ENCODE measurements at places on chromosomes 13 and 19.

DNA sequence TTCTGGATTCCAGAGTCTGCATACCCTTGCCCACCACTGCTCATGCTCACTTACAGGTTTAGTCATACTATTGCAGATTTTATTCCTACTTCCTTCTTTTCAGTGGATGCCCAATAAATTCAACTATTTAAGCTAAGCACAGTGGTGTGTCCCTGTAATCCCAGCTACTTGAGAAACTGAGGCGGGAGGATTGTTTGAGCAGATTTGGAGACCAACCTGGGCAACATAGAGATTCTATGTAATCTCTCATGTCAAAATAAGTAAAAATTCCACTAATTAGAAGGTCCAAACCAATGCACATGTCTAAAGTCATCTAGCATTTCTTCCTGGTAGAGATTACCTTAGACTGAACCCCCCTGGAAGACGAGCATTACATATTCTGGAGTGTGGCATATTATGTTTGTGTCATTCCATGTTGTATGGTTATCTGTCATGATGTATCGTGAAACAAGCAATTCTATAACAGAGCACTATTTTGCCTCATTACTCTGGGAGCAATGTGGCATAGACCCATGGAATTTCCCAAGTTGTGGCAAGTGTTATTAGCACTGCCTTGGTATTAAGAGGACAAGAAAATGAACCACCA lies 8.3 kb downstream of the HMGB1 start:
- no peak for DNase-seq

DNA sequence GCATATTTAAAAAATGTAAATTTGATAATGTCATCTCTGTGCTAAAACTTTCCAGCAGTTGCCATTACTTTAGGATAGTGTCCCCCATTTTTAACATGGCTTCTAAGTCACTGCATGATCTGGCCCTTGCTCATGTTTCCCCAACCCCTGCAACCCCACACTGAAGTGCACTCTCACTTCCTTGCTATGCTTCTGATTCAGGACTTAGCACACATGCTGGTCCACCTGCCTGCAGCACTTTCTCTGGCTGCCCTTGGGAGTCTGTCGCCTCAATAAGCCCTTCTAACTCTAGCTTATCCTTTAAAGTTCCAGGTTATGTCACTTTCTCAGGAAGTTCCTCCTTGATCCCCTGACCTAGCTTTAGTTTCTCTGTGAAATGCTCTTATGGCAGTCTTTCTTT lies 241.0 kb downstream of the POSTN start:
- no peak for DNase-seq

DNA sequence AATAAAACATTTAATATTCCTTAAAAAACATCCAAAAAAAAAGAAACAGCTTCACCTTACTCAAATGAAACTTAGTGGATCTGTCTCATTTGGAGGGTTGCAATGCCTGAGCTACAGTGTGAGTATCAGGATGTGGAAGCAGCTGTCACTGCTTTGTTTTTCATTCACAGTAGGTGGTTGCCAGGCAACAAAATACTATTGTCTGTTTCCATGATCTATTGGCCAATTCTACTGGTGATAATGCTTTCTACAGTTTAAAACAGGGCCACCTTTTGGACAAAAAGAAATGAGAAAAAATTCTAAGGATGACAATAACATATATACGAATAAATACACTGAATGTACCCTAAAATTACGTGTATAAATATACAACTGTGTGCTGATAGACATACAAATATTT lies 3.0 kb downstream of the ENOX1 start:
- no peak for DNase-seq

GRCh38 chr19:49434907-49435583 lies 6.3 kb downstream of the SLC17A7 start:
- DNase-seq, result peak; percentile 21

GRCh38 chr19:19551853-19552192 lies 13.8 kb downstream of the CILP2 start:
- no peak for DNase-seq

DNA sequence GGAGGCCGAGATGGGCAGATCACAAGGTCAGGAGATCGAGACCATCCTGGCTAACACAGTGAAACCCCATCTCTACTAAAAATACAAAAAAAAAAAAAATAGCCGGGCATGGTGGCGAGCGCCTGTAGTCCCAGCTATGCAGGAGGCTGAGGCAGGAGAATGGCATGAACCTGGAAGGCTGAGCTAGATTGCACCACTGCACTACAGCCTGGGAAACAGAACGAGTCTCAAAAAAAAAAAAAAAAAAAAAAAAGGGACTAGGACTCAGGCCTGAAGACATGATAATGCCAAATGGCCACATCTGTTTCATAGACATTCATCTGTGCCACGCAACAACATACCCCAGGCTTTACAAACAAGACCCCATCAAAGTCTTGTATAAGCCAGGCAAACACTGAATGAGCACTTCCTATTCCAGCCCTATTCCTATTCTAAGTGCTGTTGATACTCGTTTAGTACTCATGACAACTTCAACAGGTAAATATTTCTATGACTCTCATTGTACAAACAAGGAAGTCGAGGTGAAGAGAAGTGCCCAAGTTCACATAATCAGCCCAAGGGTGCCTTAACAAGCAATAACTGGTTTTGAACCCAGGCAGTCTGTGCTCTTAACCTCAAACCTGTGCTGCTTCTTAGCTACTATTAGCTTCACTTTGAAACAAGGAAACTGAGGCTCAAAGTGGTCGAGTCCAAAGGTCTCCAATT lies 1.7 kb downstream of the B9D2 start:
- no peak for DNase-seq

DNA sequence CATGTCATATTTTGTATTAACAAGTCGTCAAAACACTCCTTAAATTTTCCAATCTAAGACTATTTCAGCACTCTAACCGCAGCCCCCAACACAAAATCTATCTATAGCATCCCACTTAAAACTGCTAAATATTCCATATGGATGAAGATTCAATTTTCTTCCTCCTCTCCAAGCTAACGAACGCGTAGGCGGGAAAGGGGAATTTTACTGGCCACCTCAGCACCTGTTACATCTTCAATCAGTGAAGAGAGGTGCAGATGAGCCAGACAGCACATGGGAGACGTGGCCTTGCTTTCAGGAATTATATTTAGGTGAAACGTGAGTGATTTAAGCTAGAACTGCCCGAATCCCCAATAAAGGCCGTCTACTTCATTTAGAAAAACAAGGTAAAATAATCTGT lies 1.1 kb downstream of the RBM26 start:
- no peak for DNase-seq

- no peak for DNase-seq
Observed at GRCh38 chr19:29576046-29576606, 30.0 kb upstream of the POP4 start.

- DNase-seq, result no peak
Observed at GRCh38 chr13:66835040-66835628, 395.0 kb downstream of the PCDH9 start.

- DNase-seq, result no peak
Observed at GRCh38 chr19:57789288-57789687, 19.8 kb downstream of the ZNF586 start.

GRCh38 chr13:64639206-64639605 lies 2590.9 kb downstream of the PCDH9 start:
- no peak for DNase-seq

- no peak for DNase-seq
Observed at GRCh38 chr19:7832781-7833180, 2.8 kb downstream of the EVI5L start.

DNA sequence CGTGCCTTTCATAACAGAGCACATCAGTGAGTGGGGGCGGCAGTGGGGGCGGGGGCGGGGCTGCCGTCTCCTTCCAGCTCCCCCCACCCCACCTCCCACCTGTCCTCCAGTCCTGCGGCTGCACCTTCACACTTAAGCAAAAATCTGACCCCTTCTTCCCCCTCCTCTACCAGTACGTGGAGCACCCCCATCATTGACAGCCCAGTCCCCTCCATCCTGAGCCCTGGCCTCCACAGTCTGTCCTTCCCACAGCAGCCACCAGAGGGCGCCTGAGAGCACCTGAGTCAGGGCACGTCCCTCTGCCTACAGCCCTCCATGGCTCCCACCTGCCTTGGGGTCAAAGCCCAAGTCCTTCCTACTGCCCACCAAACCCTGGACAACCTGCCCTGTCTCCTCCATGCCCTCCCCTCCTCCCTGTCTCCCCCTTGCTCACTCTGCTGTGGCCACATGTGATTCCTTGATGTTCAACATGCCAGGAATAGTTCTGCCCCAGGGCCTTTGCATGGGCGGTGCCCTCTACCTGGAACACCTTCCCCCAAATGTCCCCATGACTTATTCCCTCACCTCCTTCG lies 4.0 kb downstream of the EBI3 start:
- DNase-seq, result peak; percentile 71

- DNase-seq, result no peak
Observed at GRCh38 chr19:17148130-17148529, 67.0 kb upstream of the USE1 start.

- DNase-seq, result no peak
Observed at GRCh38 chr19:4713384-4713951, 10.2 kb downstream of the DPP9 start.

DNA sequence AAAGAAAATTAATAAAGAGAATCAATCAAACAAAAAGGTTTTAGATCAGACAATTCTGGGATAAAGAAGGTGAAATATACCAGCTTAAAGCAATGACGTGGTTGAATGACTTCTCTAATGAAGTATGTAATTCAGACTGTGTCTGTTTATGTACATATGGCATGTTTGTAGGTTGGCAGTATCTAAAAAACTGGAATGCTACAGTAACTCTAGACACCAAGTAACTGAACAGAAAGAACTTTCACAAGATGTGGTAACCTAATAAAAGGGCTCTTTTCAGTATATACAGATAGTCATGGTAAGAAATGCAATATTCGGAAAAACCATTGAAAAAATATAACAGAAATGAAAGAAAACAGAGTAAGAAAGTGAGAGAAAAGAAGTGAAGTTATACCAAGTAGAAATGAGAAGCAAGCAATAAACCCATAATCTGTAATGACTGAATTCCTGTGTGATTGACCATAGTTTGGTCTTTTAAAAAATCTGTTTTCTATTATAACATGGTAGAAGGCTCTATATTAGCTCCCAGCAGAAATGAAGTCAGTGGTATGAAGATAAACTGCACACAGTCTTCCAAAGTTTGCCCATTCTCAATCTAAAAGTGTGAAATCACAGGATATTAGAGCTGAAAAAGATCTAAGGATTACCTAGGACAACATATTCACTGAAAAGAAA lies 31.4 kb downstream of the ELF1 start:
- no peak for DNase-seq

GRCh38 chr13:114146629-114147028 lies 14.2 kb upstream of the RASA3 start:
- peak; percentile 48 for DNase-seq

- no peak for DNase-seq
Observed at GRCh38 chr13:50889317-50889716, 20.3 kb upstream of the RNASEH2B start.

GRCh38 chr13:102814025-102814607 lies 15.2 kb downstream of the BIVM start:
- DNase-seq, result no peak

- no peak for DNase-seq
Observed at GRCh38 chr13:48400850-48401291, 12.0 kb downstream of the LPAR6 start.

GRCh38 chr13:29918845-29919244 lies 68.4 kb upstream of the UBL3 start:
- DNase-seq, result no peak

DNA sequence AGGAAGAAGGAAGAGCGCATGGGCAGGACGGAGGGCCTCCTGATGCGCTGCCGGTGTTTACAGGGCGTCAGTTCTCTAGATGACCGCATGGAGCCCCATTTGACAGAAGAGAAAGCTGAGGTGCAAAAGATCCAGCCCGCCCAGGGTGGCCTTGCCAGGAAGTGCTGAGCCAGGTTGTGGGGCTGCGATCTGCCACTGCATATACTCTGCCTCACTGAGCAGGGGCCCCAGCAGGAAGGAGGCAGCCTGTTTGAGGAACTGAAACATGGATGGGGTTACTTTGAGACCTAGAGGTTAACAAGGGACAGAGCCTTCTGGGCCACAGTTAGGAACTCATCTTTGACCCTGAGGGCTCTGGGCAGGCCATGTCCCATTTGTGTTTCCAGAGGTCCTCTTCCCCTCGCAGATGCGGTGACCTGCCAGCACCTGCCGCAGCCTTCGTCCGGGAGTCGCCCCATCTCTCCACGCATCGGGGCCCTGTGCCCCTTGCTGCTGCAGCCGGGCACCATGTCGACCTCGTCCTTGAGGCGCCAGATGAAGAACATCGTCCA lies 3.2 kb downstream of the EPN1 start:
- DNase-seq, result peak; percentile 93

GRCh38 chr13:65188721-65189120 lies 2041.4 kb downstream of the PCDH9 start:
- DNase-seq, result no peak

- peak; percentile 38 for DNase-seq
Observed at GRCh38 chr13:100089465-100090032, 656 bp downstream of the PCCA start.

DNA sequence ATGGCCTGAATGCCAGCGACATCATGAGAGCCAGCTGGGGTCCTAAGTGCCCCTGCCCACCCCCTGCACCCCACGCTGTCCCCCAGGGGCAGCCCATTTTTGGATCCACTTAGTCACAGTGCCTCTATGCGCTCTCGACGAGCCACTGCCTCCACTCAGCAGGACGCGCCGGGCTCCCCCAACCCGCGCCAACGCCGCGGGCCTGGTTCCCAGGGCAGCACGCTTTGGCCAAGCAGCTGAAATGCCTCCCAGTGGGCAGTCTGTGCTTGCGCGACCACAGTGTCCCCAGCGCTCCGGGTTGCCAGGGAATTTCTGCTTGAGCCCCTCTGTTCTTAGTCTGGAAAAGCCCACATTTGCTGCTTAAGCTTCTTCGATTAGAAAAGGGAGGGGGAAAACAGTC lies 39.4 kb downstream of the TMED1 start:
- DNase-seq, result no peak

DNA sequence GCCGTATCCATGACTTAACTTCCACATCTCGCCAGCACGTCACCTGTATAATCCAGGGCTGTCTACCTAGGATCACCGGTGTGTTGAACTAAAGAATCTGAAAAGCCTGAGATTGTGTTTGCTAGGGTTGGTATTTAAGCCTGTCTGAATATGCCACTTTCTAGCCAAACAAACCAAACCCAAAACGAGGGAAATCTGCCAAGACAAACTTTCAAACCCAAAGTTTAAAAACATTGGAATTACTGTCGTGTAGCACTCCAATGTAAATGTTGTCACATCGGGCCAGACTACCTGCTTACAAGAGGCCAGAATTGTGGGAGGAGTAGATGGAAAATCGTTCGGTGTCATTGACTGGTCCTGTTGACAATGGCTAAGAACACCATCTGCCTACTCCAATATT lies 747.8 kb downstream of the EFNB2 start:
- DNase-seq, result no peak
